ENCODE measurements at places on chromosomes 7 and 10.

DNA sequence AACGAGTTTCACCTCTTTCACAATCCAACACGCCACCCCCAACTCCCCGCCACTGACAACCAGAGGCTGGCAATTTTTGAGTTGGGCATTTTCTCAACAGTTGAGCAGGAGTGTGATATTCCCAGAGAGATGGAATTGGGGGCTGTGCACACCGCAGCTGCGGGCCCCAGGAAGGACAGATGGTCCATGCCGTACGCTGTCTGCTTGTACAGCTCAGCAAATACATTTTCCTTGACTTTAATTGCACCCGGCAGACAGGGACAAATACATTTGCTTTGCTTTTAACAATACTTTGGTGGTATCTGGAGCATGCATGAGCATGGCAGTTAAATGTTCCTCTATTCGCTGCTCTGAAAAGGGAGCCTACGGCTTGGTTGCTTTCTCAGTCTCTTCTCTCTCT, 354.2 kb upstream of the DPP6 start:
- no peak for DNase-seq

DNA sequence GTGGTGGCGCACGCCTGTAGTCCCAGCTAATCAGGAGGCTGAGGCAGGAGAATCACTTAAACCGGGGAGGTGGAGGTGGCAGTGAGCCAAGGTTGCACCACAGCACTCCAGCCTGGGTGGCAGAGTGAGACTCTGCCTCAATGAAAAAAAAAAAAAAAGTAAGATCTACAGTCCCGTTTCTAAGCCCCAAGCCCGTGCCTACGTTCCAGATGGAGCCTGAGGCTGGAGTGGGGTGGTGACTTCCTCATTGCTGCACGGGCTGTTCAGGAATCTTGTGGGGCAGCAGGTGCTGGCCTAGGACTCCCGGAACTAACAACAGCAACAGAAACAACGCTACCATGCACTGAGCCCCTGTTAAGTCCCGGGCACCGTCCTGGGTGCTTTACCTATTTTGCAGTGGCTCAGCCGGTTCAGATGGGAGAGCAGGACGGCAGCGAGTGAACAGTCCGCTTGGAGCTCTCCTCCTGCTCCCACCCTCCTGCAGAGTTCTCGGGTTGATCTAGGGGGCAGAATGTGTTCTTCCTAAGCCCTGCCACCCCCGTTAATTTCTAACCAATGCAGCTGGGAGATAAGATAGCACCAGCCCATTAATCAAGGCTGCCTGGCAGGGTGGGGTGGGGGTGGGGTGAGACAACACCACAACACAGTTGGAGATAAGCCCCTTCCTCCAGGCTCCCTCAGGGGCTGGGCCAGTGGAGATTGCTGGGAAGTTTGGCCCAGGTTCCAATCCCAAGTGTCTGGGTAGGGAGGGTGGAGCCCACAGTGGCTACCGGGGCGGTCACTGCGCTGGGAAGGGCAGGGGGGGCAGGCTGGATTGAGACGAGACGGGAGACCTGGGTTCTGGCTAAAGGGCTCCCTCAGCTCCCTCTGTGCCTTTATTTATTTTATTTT, 17.0 kb upstream of the SFRP5 start:
- DNase-seq = no peak

DNA sequence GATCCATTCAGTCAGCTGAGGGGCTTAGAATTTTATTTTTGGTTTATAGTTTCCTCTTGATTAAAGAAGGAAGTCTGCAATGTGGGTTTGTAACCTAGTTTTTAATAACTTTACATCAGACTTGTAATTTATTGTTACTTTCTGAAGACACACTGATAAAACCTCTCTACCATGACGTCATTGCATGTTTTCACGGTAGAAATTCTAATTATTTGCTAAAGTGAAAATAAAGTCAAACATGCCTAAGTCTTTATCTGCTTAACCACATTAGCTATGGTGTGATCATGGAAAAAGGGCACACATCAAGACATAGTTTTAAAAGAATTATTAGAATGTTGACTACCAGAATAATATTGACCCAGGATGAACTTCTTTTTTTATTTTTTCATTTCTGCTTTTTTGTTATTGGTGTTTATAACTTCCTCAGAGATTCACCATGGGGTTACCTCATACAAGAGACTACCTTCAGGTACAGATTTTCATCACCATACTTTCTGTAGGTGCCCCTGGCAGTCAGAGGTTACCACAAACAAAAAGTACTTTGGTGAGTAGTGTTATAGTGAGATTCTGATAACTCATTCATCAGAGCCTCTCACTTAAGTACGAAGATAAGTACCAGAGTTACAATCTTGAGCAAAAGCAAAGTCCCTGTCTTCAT, 7.0 kb upstream of the PANK1 start:
- DNase-seq = no peak

DNA sequence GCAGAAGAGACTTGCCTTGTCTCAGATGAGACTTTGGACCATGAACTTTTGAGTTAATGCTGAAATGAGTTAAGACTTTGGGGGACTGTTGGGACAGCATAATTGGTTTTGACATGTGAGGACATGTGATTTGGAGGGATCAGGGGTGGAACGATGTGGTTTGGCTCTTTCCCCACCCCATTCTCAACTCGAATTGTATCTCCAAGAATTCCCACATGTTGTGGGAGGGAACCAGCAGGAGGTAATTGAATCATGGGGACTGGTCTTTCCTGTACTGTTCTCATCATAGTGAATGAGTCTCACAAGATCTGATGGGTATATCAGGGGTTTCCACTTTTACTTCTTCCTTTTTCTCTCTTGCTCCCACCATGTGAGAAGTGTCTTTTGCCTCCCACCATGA, 229.7 kb upstream of the KCND2 start:
- no peak for DNase-seq

DNA sequence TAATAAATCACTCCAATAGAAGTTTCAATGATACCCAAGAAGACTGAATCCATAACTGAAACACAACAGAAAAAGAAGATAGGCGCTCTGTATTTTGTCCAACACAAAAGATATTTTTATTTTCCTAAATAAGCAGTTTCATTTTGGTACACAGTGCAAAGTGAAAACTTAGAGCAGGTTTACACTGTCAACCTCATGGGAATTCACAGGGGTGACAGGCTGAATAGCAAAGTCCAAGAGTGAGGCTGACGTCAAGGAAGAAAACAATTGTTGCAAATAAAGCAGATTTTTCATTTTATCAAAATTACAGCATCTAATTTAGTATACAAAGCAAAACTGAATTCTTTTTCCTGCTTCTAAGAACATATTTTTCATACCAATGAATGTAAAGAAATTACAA, 28.6 kb downstream of the NAMPT start:
- DNase-seq = no peak

- DNase-seq = no peak
These were observed 80.1 kb downstream of the ITGB1 start for GRCh38 chr10:32877915-32878314.

DNA sequence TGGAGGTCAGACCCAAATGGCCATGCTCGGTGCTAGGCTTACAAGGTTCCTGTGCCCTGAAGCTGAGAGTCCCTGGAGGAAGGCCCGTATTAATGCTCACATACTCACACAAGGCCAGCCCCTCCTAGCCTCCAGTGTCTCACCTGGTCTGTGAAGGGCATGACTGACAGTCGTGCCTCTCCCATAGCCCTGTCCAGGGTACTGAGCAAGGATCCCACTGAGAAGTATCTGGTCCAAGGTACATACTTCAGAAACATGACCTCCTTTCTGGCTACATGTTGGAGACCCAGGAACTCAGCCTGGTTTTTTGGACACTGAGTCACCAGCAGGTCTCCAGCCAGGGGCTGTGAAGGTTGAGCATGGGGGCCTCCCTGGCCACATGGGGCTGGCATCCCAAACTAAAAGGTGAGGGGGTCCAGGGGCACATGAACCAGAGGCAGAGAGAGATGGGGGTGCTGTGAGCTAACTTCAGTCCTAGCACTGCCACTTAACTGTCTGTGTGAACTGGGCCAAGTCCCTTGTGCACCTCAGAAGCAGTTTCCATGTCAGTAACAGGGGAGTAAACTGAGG, 17.6 kb upstream of the RASGEF1A start:
- DNase-seq = no peak

DNA sequence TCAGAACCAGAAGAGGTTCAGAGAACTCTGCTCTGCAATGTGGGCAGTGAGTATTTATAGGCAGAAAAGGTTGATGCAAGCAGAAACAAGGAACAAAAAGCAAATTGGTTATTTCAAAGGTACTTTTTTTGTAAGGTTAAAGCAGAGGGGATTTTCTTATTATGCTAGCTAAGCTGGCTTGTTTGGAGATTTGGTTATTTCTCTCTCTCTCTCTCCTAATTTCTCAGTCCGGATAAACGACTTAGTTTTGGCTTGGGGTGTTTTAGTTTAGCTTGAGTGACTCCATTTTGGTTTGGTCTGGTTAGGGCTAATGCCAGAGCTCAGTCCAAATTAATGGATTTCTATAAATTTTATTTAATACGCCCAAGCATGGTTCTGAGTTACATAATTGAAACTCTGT, 566.8 kb downstream of the SH2D4B start:
- DNase-seq = no peak

DNA sequence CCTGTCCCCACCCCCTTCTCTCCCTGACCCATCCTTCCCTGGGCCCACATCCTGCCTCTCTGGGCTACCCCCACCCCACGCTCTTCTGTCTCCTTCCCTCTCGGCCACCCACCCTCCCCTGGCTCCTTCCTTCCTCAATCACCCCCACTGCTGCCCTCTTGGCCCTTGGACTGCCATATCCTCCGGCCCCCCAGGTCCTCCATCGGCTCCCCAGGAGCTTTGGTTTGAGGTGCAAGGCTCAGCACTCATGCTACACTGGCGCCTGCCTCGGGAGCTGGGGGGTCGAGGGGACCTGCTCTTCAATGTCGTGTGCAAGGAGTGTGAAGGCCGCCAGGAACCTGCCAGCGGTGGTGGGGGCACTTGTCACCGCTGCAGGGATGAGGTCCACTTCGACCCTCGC, 10.9 kb downstream of the EPHB6 start:
- no peak for DNase-seq

GRCh38 chr7:28061824-28062196, 118.8 kb downstream of the JAZF1 start:
- DNase-seq = no peak
